Effector CD4-positive, alpha-beta T cell (primary cell): ENCODE measurements at places on chromosomes 7 and 10.
A peak's percentile ranks its signal among the peaks of the same experiment; 100 is the strongest.

DNA sequence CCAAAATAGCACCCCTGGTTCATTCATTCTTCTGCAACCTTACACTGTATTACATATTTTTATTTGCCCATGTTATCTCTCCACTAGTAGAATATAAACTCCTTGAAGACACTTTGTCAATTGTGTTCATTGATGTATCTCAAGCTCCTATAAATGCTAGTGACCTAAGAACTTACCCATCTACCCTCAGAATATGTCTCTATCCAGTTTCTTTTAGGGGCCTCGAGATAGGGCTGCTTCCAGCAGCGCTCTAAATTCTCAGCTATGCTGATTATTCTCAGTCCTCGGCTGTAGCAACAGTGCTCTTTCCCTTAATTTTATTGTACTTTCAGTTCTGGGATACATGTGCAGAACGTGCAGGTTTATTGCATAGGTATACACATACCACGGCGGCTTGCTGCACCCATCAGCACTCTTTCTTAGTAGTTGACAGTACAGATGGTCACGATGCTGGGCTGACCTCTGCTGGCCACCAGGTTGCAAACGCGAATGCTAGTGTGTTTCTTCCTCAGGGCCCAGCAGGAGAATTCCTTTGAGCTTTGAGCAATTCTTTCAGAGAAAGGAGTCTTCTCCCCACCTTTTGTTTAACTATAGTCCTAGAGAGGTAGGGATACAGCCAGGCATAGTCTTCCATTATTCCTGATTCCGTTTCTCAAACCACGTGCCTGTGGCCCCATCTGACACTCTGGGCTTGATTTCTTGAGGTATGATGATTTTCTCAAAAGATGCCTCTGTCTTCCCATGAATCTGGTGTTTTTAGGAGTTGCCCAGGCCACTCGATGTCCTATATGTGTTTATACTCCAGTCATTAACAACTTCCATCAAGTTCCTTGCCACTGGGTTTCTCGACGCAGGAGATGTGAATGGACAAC, 49.1 kb upstream of the CDC14C start:
- no peak for DNase-seq

- DNase-seq, result no peak
Measured at GRCh38 chr10:124946945-124947344, 5.0 kb downstream of the ZRANB1 start.

GRCh38 chr7:44282601-44283171, 42.7 kb downstream of the CAMK2B start:
- DNase-seq, result no peak

DNA sequence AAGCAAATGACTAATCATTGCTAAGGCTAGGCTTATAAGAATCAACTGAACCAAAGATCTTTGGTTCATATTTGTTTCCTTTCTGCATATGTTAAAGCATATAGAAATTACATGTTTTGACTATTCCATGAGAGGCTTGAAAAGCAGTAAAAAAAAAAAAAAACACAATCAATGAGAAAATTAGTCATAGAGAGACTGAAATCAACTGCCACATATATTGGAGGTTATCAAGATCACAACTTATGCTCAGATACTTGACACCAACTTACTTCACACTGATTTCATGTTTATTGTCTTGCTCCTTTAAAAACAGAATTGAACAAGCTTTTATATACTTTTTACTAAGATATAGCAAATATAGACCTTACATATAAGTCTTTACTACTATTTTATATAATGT, 161.3 kb downstream of the TPK1 start:
- no peak for DNase-seq

DNA sequence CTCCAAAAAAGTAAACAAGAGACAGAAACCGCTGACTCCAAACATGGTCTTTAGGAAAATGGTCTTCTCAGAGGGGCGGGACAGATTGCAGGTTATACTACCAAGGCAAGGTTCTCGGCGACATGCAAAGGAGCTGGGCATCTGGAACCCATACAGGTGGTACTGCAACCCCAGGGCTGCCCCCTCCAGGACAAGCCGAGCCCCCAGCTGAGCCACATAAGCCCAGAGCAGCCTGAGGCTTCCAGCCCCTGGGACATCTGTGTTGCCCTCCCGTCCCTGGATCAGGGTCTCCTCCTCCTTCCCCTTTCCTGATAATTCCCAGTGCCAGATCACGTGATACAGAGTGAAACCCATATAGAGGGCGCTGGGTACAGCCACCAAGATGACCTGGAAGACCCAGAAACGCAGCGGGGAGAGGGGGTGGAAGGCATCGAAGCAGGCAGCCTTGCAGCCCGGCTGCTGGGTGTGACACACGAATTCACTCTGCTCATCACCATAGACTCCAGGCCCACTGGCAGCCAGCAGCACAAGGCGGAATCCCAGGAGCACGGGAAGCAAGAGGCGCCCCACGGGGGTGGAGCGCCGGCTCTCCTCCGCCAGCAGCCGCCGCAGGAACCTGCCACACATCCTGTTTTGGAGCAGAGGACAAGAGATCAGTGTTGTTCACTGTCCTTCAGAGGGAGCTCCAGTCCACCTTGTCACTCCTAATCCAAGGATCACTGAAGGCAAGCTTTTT, at the start of gene GJC3:
TSS of gene GJC3 (minus strand) at position 627 of the 736 bp plus-strand sequence. CDS start at position 627, 0 bp downstream.
- DNase-seq, result peak; percentile 26

- no peak for DNase-seq
Measured at GRCh38 chr7:134842062-134842461, 62.6 kb downstream of the CALD1 start.

DNA sequence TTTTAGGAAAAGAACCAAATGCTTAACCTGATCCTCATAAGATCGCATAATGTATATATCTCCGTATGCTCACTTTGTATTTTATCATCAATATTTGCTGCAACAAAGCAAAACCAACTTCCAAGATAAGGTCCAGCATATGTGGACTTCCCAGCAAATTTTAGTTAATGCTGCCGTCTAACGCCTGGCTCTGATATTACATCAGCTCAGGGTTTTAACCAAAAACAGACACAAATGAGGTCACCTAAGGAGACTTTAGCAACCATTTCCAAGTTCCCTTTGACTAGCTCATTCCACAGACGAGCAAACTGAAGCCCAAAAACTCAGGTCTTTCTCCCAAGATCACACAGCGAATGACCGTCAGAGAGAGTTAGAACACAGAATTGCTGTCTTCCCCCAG, 59.4 kb upstream of the UCN3 start:
- no peak for DNase-seq

DNA sequence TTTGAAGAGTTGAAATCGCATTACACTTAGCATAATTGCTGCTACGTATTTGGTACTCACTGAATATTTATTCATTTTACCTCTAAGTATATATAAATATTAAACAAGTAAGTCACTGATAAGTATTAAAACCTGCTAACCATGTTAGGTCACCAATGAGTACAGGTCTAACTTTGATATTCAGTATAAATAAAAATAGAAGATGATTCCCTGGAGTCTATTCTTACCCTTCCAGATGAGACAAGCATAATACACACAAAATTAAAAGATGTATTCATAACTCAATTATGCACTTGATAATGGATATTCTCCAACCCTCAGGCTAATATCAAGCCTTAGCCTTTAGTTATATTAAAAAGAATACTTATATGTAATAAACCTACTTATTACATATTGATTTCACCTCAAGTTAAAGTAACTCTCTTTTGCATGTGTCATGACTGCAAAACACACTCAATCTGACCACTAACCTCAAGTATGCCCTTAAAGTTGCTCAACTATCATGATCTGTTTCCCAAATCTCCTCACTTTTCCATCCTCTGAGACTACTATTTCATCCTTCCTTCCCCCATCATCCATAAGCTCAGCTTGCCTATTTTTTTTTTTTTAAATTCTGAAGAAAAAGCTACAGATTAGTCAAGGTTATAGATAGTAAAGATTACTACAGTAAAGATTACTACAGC, 46.8 kb downstream of the IPMK start:
- no peak for DNase-seq

DNA sequence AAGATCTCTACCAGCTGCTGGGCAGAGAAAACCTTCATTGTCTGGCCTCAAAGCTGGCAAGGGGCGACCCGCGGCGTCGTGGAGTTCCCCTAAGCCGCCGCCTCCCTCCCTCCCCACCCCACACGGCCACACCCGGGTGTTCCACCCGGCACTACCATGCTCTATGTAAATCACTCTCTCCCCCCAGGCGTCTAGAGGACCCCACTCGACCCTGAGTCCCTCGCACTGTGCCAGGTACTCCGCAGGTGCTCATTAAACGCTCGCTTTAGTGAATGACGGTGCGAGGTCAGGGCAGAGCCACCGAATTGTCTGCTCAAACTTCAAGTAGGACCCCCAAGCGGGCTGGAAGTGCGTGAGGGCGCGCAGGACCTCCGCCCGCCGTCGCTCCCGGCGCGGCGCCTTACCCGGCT, 628 bp downstream of the PARP12 start:
- DNase-seq, result peak; percentile 42

DNA sequence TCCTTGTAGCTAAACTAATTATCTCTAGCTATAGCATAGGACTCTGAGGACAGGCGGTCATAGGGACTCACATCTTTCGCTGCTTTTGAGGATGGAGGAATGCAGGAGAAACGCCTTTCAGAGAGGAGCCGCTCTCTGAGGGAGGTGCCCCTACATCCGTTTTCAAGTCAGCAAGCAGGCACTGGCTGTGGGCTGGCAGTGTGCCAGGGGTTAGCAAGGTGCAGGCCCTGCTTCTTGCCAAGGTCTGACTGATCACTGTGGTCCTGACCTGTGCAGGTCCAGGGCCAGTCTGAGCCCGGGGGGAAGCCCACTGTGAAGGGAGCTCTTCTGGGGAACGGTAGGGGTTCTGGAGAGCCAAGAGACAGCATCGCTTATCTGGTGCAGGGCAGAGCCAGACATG, 89.4 kb downstream of the SH3PXD2A start:
- peak; percentile 73 for DNase-seq

GRCh38 chr7:151226560-151226874, 488 bp downstream of the ABCF2 start:
- DNase-seq, result no peak

DNA sequence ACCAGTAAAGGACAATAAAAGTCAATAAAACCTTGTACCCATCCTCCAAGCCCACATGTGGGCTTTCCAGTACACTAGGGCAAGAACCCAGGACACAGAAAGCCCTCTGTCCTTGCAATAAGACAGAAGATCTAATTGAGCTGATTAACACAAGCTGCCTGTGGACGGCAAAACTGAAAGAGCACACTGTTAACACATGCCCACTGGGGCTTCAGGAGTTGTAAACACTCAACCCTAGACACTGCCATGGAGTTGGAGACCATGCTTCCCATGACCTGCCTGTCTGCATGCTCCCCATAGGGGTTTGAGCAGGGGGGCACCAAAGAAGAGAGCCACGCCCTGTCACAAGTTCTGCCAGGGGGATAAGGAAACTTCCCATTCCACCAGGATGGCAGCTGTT, 22.6 kb upstream of the WIPF3 start:
- no peak for DNase-seq

DNA sequence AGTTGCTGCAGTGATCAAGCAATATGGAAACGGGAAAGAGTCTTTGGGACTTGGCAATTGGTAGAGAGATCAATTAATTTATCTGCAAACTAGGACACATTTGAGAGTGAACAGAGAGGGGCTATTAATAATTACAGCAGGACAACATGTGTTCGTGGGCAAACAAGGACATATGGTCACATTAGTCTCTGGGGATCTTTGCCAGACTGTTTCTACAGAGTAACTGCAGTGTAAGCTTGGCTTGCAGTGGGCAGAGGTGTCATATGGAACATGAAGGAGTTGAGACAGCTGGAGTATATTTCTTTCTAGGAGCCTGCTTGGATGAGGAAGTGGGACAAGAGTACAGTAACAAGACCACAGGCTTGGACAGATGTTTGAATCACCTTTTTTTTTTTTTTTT, 232.1 kb upstream of the LYZL1 start:
- DNase-seq, result no peak

GRCh38 chr10:29322918-29323317, 34.0 kb downstream of the LYZL1 start:
- no peak for DNase-seq

- DNase-seq, result no peak
Measured at GRCh38 chr10:73850211-73850610, 24.1 kb downstream of the CAMK2G start.

GRCh38 chr7:45657890-45658715, 83.9 kb downstream of the ADCY1 start:
- DNase-seq, result no peak

- no peak for DNase-seq
Measured at GRCh38 chr7:22858640-22859561, 36.3 kb upstream of the TOMM7 start.

GRCh38 chr10:91974960-91975359, 51.4 kb downstream of the BTAF1 start:
- no peak for DNase-seq

GRCh38 chr7:106793015-106793975, 71.8 kb upstream of the PIK3CG start:
- peak; percentile 38 for DNase-seq

DNA sequence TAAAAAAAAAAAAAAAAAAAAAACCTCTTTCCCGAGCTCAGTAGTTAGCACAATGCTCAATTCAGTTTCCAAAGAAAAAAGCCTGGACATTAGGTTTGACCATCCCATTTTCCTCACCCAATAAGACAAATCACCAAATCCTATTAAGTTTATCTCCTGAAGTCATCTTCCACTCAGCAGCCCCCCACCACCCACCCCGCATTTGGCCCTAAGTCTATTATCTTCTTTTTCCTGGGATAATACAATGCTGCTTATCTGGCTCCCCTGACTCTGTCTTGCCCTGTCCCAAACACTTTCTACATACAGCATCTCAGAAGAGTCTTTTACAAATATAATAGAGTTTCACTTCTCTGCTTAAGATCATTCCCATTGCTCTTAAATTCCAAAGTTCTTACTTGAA, 17.8 kb upstream of the LMOD2 start:
- DNase-seq, result no peak

GRCh38 chr7:48419401-48419800, 248.1 kb downstream of the ABCA13 start:
- DNase-seq, result no peak

GRCh38 chr7:24777806-24778205, 20.5 kb upstream of the GSDME start:
- DNase-seq, result no peak

DNA sequence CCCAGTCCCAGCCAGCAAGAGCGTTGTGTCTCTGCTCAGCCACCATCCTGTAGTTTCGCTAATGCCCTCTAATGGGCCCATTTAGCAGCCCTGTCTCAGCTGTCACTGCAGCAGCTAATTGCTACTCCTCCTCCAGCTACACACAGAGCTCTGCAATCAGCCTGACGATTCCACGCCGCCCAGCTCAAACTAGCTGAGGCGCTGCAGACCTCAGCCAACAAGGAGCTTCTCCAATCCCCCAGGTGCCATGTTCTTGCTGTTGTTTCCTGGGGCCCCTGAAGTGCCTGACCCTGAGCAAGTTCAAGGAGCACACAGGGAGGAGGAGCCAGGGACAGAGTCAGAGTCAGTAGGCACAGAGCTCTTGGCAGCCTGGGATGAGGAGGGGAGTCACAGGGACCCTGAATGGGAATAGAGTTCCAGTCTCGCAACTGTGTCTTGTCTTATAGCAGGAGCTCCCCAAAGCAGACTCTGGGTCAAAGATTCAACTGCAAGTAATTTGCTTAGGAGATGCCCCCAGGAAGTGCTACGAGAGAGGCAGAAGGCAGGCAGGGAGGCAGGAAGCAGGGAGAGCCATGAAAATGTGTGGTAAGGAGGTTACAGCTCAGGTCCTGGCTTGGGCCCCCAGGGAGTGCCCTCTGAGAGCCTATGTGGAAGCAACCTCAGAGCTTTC, 135.8 kb upstream of the UNC5B start:
- no peak for DNase-seq
